Omental fat pad (tissue), 4 donors: ENCODE measurements at places on chromosomes 4 and X.

DNA sequence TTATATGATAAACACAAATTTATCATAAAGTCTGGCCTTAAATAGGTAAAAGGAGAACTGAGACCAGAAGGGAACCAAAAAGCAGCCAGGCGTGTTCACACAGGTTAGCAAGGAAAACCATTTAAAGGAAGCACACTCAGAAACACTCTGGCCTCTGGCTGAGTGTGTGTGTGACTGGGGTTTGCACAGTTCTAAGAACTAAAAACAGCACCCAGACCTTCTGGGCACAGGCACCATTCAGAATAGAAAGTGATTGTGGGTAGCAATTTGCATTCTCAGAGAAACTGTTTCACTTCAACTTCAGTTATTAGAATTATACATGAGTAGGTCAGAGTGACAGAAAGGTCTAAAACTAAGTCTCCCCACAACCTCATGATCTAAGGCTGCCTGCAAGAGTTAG lies 10.0 kb downstream of the GPR82 start:
- no peak for DNase-seq

GRCh38 chr4:20159516-20159915 lies 92.2 kb upstream of the SLIT2 start:
- DNase-seq, result no peak

DNA sequence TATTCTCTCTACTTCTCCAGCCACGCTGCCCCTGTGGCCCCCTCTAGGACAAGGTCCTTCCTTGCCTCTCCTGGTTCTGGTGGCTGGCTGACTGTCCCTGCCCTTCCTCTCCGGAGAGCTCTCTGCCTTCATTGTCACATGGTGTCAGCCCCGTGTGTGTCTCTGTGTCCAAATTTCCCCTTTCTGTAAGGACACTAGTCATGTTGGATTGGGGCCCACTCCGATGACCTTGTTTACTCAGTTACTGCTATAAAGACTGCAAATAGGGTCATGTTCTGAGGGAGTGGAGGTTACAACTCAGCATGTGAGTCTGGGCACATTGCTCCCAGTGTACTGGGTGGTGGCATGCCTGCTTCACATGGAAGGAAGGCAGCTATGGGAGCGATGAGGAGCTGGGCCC lies 129.5 kb upstream of the PSAPL1 start:
- DNase-seq, result no peak

DNA sequence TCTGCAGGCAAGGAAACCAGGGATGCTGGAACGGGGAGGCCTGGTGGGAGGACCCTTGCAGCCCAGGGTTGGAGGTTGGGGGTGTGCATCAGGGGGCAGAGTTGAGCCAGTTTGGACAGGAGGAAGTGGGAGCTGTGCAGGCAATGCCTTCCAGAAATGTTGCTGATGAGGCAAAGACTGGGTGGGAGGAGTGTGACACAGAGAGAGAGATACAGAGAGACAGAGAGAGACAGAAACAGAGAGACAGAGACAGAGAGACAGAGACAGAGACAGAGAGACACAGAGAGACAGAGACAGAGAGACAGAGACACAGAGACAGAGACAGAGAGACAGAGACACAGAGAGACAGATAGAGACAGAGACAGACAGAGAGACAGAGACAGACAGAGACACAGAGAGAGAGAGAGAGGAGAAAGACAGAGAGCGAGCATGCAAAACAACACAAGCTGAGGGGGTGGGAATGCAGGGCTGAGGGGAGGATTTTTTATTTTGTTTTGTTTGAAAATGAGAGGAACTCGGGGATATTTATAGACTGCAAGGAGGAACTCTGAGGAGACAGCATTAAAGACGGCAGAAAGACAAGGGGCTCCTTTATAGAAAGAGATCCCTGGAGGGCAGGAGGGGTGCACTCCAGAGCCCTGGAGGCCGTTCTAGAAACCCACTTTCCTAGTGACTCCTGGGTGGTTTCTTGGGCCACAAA lies 1.9 kb upstream of the HAUS3 start:
- DNase-seq, result no peak

- no peak for DNase-seq
These were observed 15.0 kb downstream of the AGA start for GRCh38 chr4:177427192-177427591.

DNA sequence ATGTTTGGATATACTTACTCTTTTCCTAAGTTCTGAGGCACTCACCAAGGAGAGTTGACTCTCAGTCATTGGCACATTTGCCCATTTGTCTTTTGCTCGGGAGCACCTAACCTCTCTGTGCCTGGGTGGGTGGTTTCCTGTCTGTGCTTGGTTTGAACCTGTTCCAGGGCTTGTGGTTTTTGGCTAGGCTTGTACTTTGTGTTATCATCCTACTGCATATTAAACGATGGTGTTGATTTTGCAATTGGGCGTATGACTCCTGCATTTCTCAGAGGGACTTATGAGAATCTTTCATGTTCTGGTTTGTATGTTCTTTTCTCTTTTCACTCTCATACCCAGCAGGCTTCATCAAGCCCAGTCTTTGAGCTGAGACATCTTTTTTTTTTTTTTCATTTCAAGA lies 161.7 kb downstream of the BTC start:
- DNase-seq, result no peak
